Lower lobe of right lung (tissue), 2 donors: ENCODE measurements at places on chromosomes 1 and 21. TPM values are rescaled to one million over a fixed set of nuclear protein-coding genes. Genes with fewer than 3 reads are reported as not detected.

MFSD2A gene
- 110 TPM for total RNA-seq

GCLM gene
- 16.7 TPM for total RNA-seq

CR1L gene
- 1.3 TPM for total RNA-seq

IGSF5 gene
- total RNA-seq = not detected

TTC24 gene
- not detected for total RNA-seq

LDLRAD2 gene
- 0.32 TPM for total RNA-seq

INPP5B gene
- 42.5 TPM for total RNA-seq

INSRR gene
- not detected for total RNA-seq

NHLH2 gene
- total RNA-seq = 0.41 TPM

BARHL2 gene
- total RNA-seq = not detected

AGMAT gene
- total RNA-seq = not detected

RGSL1 gene
- not detected for total RNA-seq

KCNA3 gene
- 19.4 TPM for total RNA-seq
